ENCODE measurements at places on chromosomes 16 and 17. TPM values are rescaled to one million over a fixed set of nuclear protein-coding genes. Genes with fewer than 3 reads are reported as not detected.

Gene GNAO1
- 1.9 TPM for total RNA-seq

Gene FN3K
- total RNA-seq, result 55.7 TPM

Gene PPM1E
- 0.09 TPM for total RNA-seq

Gene SOCS3
- 11.3 TPM for total RNA-seq

Gene TBC1D3H
- not detected for total RNA-seq

DNA sequence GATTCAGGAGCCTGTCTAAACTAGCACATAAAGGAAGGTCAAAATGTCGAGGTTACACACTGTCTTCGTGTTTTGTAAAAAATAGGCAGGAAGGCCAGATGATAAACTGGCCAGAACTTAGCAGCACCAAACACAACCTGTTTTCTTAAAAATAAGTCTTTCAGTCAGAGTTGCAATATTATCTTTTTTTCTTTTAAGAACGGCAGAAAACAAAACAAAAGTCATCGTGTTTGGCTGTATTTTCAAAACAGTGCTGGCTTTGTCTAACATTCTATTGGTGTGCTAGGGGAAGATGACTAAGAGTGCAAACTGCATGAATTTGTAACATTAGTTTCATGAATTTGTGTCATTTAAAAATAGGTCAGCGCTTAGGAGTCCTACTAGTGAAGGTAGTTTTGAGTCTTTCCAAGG, 5.3 kb downstream of the MAF start:
- no peaks in the 10 kb centered on the region for H3K36me3 ChIP-seq
- H3K27ac ChIP-seq, result no peak overlapping the region
- H3K4me3 ChIP-seq, result no peak overlapping the region
- no peaks in the 10 kb centered on the region for H3K4me1 ChIP-seq
- H3K27me3 ChIP-seq, result peaks cover 5% of the 10 kb centered on the region

- DNase-seq, result no peak
- H3K4me3 ChIP-seq, result no peak overlapping the region
- H3K36me3 ChIP-seq, result no peaks in the 10 kb centered on the region
- H3K4me1 ChIP-seq, result no peaks in the 10 kb centered on the region
These were observed 2292.0 kb downstream of the TP53TG3F start for GRCh38 chr16:35751191-35751941.

- no peak overlapping the region for H3K4me3 ChIP-seq
- no peaks in the 10 kb centered on the region for H3K36me3 ChIP-seq
- H3K27me3 ChIP-seq, result no peaks in the 10 kb centered on the region
- no peak overlapping the region for H3K27ac ChIP-seq
- peak; percentile 38 for DNase-seq
These were observed 1032.2 kb downstream of the CDH11 start for GRCh38 chr16:64089697-64090096.

- no peaks in the 10 kb centered on the region for H3K36me3 ChIP-seq
- DNase-seq, result no peak
- no peak overlapping the region for H3K4me3 ChIP-seq
- no peaks in the 10 kb centered on the region for H3K4me1 ChIP-seq
- H3K27ac ChIP-seq, result no peak overlapping the region
These were observed 167.4 kb upstream of the CACNG5 start for GRCh38 chr17:66667491-66668030.

GRCh38 chr17:46986366-46986765, 7.3 kb upstream of the RPRML start:
- no peak overlapping the region for H3K27ac ChIP-seq
- no peak overlapping the region for H3K4me3 ChIP-seq
- peaks cover 3% of the 10 kb centered on the region for H3K27me3 ChIP-seq
- no peak for DNase-seq
- no peaks in the 10 kb centered on the region for H3K36me3 ChIP-seq

Data from Caco-2 (cell line).